Prostate gland (tissue), 2 donors: ENCODE measurements at places on chromosomes 1 and 21.
A peak's percentile ranks its signal among the peaks of the same experiment; 100 is the strongest.

- H3K4me3 ChIP-seq, result no peak overlapping the region
- no peaks in the 10 kb centered on the region for H3K4me1 ChIP-seq
- H3K27ac ChIP-seq, result no peak overlapping the region
- no peaks in the 10 kb centered on the region for H3K36me3 ChIP-seq
- DNase-seq, result no peak
Measured at GRCh38 chr1:93519199-93519829, 71.4 kb downstream of the FNBP1L start.

DNA sequence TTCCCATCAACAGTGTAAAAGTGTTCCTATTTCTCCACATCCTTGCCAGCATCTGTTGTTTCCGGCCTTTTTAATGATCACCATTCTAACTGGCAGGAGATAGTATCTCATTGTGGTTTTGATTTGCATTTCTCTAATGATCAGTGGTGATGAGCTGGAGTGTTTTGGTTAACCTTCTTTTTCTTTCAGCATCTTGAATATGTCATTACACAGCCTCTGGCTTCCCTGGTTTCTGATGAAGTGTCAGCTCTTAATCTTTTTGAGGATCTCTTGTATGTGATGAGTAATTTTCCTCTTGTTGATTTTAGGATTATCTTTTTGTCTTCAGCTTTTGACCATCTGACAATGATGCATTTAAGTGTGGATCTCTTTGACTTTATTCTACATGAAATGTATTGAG, 133.2 kb upstream of the GRIK3 start:
- peaks cover 6% of the 10 kb centered on the region for H3K27me3 ChIP-seq
- DNase-seq, result no peak
- no peak overlapping the region for H3K27ac ChIP-seq

GRCh38 chr1:204032642-204033235, 40.2 kb upstream of the SOX13 start:
- H3K27ac ChIP-seq, result no peak overlapping the region
- no peak for DNase-seq
- H3K27me3 ChIP-seq, result no peaks in the 10 kb centered on the region

GRCh38 chr1:65209005-65209885, 61.2 kb downstream of the AK4 start:
- H3K27me3 ChIP-seq, result no peaks in the 10 kb centered on the region
- no peaks in the 10 kb centered on the region for H3K36me3 ChIP-seq
- H3K4me3 ChIP-seq, result no peak overlapping the region
- H3K27ac ChIP-seq, result no peak overlapping the region
- H3K4me1 ChIP-seq, result no peaks in the 10 kb centered on the region

DNA sequence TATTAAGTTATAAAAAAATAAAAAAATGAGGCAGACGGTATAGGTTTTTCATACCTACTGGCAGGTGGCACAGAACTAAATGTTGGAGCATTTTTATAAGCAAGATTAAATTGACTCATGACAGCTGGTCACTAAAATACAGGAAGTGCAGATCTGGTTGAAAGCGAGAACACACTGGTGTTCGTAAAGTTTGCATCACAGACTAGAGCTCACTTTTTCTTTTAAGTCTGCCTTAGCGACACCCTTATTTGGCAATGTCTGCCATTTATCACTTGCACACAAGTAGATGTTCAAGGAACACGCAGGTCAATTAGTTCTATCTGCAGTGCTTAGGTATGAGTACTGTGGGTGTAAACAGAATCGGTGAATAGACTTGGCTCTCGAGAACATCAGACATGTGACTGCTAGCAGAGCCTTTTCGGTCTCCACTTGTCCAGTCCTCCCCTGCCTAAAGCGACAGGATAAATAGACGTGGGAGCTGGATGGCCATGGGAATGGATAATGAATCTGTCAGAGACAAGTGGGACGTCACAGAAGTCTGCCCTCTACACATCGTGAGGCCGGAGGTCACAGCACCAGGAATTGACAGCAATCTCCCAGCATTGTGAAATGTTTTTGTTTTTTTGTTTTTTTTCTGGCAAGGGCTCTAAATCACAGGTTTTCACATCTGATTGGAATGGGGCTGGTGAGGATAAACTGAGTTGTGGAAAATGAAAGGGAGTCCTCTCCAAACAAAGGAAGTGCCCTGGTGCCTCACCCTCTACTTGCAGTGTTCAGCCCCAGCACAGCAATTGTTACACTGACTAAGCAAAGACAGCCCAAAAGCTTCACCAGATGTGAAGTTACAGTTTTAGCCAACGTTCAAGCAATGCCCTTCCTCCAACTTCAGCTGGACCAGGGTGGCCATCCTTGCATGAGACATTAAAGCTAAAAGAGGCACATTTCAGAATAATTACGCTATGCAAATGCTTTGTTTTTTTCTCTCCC, 248.9 kb downstream of the NTNG1 start:
- no peaks in the 10 kb centered on the region for H3K4me1 ChIP-seq
- H3K27ac ChIP-seq, result no peak overlapping the region
- H3K36me3 ChIP-seq, result no peaks in the 10 kb centered on the region
- no peak for DNase-seq

DNA sequence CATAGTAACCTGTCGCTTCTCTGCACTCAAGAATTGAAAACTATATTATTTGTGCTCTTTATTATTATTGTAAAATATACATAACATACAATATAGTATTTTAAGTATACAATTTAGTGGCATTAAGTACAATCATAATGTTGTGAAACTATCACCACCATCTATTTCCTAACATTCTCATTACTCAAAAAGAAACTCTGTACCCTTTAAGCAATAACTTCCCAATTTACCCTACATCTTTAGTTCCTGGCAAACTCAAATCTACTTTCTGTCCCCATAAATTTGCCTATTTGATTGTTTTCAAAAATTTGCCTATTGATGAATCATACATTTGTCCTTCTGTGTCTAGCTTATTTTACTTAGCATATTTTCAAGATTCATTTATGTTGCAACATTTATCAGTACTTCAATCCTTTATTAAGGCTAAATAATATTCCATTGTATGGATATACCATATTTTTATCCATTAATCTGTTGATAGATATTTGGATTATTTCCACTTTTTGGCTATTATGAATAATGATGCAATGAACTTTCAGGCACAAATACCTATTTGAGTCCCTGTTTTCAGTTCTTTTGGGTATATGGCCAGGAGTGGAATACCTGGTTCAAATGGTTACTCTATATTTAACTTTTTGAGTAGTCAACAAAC, 99.6 kb upstream of the DMRTA2 start:
- no peak for DNase-seq
- no peaks in the 10 kb centered on the region for H3K27me3 ChIP-seq
- H3K36me3 ChIP-seq, result no peaks in the 10 kb centered on the region
- no peak overlapping the region for H3K27ac ChIP-seq
- H3K4me3 ChIP-seq, result no peak overlapping the region

- H3K4me1 ChIP-seq, result peaks cover 3% of the 10 kb centered on the region
- H3K27ac ChIP-seq, result no peak overlapping the region
- DNase-seq, result peak; percentile 90
- no peaks in the 10 kb centered on the region for H3K36me3 ChIP-seq
Measured at GRCh38 chr1:107536266-107536665, 395.4 kb downstream of the NTNG1 start.

- no peak for DNase-seq
- no peaks in the 10 kb centered on the region for H3K27me3 ChIP-seq
- no peak overlapping the region for H3K27ac ChIP-seq
- H3K4me3 ChIP-seq, result no peak overlapping the region
Measured at GRCh38 chr1:201378804-201379203, 1.3 kb upstream of the TNNT2 start.
